ENCODE measurements at places on chromosomes 11 and 22.

DNA sequence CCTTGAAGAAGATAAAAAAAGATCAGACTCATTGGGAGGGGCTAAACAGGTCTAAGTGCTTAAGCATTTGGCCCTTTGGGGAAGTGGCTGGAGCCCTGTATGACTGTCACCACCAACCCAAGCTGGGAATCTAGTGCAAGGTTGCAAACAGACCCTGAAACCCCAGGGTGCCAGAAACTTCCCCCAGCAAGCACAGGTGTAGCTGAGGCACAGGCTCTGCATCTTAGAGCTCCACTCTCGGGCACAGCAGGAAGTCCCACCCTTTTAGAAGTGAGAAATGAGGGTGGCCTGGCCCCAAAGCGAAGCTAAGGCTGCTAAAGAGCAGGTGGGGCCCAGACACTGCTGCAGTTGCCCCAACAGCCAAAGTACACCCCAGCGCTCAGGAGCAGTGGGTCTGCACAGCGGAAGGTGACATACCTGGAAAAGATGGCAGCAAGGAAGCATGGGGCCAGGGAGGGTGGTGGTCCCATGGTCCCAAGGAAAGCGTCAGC lies 5.8 kb upstream of the KDM2A start:
- peak; percentile 60 for DNase-seq

DNA sequence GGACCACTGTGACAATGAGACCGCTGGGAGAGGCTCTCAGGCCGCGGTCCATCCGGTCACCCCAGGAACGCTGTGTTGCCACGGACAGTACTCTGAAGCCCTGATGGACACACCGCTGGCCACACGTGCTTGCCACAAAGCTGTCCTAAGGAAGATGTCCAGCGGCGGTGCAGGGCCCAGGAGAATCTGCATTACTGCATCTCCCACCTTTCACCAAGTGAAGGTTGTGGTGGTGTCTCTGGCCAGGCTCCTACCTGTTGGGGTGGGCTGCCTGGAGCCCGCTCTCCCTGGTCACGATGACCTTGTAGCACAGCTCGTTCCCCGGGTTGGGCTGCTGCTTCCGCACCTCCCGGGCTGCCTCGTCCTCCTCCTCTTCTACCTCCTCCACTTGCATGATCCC lies 4.2 kb downstream of the TTLL12 start:
- DNase-seq = no peak

- DNase-seq = no peak
These were observed 533.1 kb upstream of the TENM4 start for GRCh38 chr11:79973721-79974617.

DNA sequence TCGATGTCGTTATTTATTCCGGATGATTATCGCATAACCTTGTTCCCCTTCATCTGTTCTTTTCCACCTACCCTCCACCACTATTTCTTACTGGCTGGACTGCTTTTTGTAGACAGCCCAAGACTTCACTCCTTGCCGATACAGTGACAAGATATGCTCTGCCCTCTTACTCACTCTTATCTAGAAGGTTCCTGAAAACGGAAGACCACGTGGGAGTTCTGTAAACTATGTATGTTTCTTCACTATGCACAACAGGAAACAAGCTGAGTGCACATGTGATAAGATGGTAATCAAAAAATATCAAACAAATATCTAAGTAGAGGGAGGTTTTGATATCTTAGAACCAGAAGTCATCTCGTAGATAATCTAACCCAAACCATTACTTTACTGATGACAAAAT lies 122.9 kb upstream of the ARHGAP20 start:
- DNase-seq = no peak

Data from GM13977 (cell line).